ENCODE measurements at places on chromosomes 4 and X. TPM values are rescaled to one million over a fixed set of nuclear protein-coding genes. Genes with fewer than 3 reads are reported as not detected.

DNA sequence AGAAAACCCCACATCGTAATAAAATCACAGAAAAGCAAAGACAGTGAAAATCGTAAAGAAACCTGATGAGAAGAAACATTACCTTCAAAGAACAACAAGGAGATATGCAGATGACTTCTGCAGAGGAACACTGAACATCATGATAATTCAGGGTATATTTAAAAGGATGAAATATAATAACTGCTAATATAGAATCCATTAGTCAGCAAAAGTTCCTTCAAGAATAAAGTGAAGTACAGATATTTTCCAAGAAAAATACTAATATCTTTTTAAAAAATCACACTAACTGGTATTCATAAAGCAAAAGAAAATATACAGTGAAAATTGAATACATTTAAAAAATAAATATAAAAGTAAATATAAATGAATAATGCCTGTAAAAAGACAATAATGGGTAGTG lies 176.3 kb upstream of the VEGFC start:
- no peak for DNase-seq
- no peak overlapping the region for H3K4me3 ChIP-seq
- H3K36me3 ChIP-seq: no peaks in the 10 kb centered on the region
- H3K4me1 ChIP-seq: no peaks in the 10 kb centered on the region
- no peak overlapping the region for H3K27ac ChIP-seq

DNA sequence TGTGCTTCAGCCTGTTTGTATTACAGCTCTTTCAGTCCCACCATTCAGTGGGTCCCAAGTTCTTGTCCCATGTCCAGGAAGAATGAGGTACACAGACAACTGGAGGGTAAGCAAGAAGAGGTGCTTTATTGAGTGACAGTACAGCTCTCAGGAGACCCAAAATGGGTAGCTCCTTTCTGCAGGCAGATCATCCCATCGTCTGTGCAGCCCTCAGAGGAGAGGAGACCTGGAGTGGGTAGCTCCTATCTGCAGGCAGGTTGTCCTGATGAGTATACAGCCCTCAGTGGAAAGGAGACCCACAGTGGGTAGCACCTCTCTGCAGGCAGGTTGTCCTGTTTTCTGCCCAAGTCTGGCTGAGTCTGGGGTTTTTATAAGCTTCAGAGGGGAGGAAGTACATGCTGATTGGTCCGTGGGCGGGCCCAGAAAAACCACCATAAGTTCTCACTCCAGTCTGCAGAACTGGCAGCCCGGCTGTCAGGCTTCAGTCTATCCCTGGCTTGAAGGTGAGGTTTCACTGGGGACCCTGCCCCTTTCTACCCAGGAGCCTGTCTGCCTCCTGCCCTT lies 18.0 kb downstream of the GRK4 start:
- DNase-seq: no peak
- H3K36me3 ChIP-seq: no peaks in the 10 kb centered on the region
- no peak overlapping the region for H3K27ac ChIP-seq
- H3K4me1 ChIP-seq: no peaks in the 10 kb centered on the region
- H3K4me3 ChIP-seq: no peak overlapping the region
- H3K27me3 ChIP-seq: peaks cover 5% of the 10 kb centered on the region

DNA sequence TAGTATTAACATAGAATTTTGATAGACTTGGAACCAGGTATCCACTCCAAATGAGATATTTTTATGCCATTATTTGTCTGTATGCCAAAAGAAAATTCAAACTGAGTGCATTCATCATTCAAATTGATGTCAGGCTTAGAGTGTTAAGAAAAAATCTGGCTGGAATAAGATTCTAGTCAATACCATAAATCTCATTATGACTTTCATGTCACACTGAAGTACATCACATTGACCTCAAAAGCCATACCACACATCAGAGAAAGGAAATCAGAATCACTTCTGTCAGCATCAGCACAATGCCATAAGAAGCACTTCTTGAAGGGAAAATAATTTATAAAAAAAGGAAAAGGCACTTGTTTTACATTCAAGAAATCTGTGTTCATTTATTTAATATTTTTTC lies 119.0 kb upstream of the BMP3 start:
- peaks cover 2% of the 10 kb centered on the region for H3K4me1 ChIP-seq
- H3K4me3 ChIP-seq: no peak overlapping the region
- peaks cover 2% of the 10 kb centered on the region for H3K27me3 ChIP-seq
- H3K27ac ChIP-seq: no peak overlapping the region
- no peaks in the 10 kb centered on the region for H3K36me3 ChIP-seq

MGAT4D gene
- not detected for total RNA-seq

- no peaks in the 10 kb centered on the region for H3K27me3 ChIP-seq
- DNase-seq: no peak
- H3K4me1 ChIP-seq: no peaks in the 10 kb centered on the region
- no peaks in the 10 kb centered on the region for H3K36me3 ChIP-seq
- no peak overlapping the region for H3K27ac ChIP-seq
- H3K4me3 ChIP-seq: no peak overlapping the region
Measured at GRCh38 chr4:90495211-90495610, 368.0 kb downstream of the CCSER1 start.

DNA sequence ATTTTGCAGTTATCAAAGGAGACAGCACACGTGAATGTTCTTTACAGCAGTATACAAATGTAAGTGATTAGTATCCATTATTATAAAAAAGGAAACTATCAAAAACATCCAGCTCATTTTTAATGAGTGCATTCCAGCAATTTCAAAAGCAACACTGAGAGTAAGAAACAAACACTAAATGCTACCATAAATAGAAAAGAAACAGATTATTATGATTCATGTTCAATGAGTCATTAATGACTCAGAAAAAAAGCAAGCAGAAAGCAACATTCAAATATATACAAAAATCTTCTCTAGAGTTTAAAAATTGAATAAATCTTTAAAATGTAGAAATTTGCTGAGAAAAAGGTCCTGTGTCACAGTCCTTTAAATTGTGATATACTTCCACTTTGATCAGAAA lies 346.5 kb upstream of the FMR1 start:
- no peak overlapping the region for H3K4me3 ChIP-seq
- no peaks in the 10 kb centered on the region for H3K36me3 ChIP-seq
- H3K27me3 ChIP-seq: no peaks in the 10 kb centered on the region
- no peak for DNase-seq

- no peaks in the 10 kb centered on the region for H3K4me1 ChIP-seq
- no peak overlapping the region for H3K27ac ChIP-seq
- peaks cover 40% of the 10 kb centered on the region for H3K27me3 ChIP-seq
- no peaks in the 10 kb centered on the region for H3K36me3 ChIP-seq
- H3K4me3 ChIP-seq: no peak overlapping the region
Measured at GRCh38 chr4:7198440-7199128, 6.2 kb downstream of the SORCS2 start.

CHRDL1 gene
- not detected for total RNA-seq

DNA sequence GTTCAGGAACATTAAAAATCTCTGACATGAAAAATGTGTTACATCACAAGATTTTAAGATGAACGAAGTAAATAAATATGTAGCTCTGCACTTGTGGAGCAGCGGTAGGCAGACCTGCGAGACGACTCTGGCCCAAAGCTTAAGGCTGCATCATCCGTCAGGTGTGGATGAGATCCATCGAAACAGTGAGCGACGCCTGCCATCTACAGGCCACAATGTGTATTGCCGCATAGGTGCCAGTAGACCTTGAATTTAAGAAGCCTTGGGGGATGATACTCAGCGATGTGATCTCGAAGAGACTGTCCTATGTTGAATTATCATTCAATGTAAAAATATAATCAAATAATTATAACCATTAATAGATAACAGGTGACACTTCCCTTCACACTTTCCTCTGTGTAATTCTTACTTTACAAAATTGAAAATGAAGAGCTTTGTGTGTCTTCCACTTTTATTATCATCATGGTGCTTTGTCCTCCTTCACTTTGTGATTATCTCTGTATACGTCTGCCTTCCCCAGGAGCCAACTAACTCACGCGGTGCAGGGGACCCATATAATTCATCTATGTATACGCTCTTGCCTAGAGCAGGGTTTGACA lies 851.0 kb downstream of the RAB28 start:
- H3K4me1 ChIP-seq: no peaks in the 10 kb centered on the region
- H3K36me3 ChIP-seq: no peaks in the 10 kb centered on the region
- H3K27me3 ChIP-seq: peaks cover 11% of the 10 kb centered on the region
- DNase-seq: peak; percentile 87
- H3K27ac ChIP-seq: no peak overlapping the region

GRCh38 chr4:16278178-16278577 lies 51.9 kb upstream of the TAPT1 start:
- H3K27ac ChIP-seq: no peak overlapping the region
- no peaks in the 10 kb centered on the region for H3K36me3 ChIP-seq
- H3K27me3 ChIP-seq: peaks cover 1% of the 10 kb centered on the region
- DNase-seq: no peak
- no peak overlapping the region for H3K4me3 ChIP-seq
- no peaks in the 10 kb centered on the region for H3K4me1 ChIP-seq

GRCh38 chr4:177596035-177596434 lies 153.8 kb upstream of the AGA start:
- H3K27ac ChIP-seq: no peak overlapping the region
- no peak overlapping the region for H3K4me3 ChIP-seq
- H3K27me3 ChIP-seq: no peaks in the 10 kb centered on the region
- peaks cover 3% of the 10 kb centered on the region for H3K4me1 ChIP-seq

- H3K4me1 ChIP-seq: peaks cover 3% of the 10 kb centered on the region
- H3K36me3 ChIP-seq: peaks cover 14% of the 10 kb centered on the region
- H3K4me3 ChIP-seq: no peak overlapping the region
- no peak for DNase-seq
Measured at GRCh38 chr4:105719204-105719603, 10.6 kb downstream of the GSTCD start.

DNA sequence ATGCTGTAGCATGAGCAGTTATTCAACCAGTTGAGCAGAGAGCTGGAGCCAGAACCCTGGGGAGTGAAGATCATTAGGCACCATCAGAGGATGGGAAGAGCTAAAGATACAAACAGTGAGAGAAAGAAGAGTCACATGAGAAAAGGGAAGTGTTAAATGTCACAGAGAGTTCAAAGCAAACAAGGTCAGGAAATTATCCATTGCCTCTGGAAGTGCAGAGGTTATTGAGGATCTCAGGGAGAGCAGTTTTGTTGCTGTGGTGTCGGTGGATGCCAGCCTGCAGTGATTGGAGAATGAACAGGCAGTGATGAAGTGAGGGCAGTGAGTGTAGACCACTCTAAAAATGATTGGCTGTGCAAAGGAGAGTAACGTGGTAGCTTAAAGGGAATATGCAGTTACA lies 17.7 kb downstream of the SPARCL1 start:
- no peaks in the 10 kb centered on the region for H3K36me3 ChIP-seq
- no peaks in the 10 kb centered on the region for H3K4me1 ChIP-seq
- H3K27ac ChIP-seq: no peak overlapping the region

NPY1R gene
- not detected for total RNA-seq

ARAF gene
- 59.2 TPM for total RNA-seq

DNA sequence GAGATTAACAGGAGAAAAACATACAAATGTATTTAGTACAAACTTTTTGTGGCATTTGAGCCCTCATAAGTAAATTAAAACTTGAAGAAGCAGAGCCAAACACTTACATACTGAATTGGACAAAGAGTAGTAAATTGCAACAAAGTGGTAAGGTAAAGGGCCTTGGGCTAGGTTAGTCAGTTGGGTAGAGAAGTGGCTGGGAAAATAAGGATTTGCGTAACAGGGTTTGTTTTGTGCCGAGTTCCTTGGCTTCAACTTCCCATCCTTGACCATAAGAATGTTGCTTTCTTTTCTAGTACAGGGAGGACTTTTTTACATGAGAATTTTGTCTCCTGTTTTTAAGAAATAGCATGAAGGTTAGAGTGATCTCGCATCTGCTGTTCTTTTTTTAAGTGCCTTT lies 33.3 kb upstream of the DSPP start:
- H3K27ac ChIP-seq: no peak overlapping the region
- H3K4me1 ChIP-seq: peaks cover 1% of the 10 kb centered on the region
- H3K4me3 ChIP-seq: no peak overlapping the region
- DNase-seq: no peak
- H3K36me3 ChIP-seq: no peaks in the 10 kb centered on the region

CLTRN gene
- 0.61 TPM for total RNA-seq

- peaks cover 3% of the 10 kb centered on the region for H3K4me1 ChIP-seq
- DNase-seq: no peak
- no peak overlapping the region for H3K4me3 ChIP-seq
- no peaks in the 10 kb centered on the region for H3K36me3 ChIP-seq
Measured at GRCh38 chrX:51182545-51182944, 150.1 kb upstream of the NUDT10 start.

CDX4 gene
- not detected for total RNA-seq

DNA sequence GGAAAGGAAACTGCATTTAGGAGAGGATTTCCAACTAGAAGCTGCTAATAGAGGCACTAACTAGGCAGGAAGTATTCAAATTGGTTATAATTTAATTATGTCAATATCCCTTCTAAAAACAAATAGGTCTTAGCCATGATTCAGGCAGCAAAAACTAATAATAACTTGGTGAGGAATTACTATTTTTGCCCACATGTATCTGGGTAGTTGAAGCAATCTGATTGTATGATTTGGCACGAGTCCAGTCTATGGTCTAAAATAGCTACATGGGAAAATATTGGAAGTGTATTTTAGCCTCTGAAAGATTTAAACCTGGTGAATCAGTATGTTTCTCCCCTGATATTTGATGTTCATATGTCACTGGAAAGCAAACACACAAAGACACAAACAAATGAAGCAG lies 62.2 kb downstream of the MFAP3L start:
- DNase-seq: no peak
- H3K27me3 ChIP-seq: peaks cover 11% of the 10 kb centered on the region
- no peak overlapping the region for H3K27ac ChIP-seq

GRCh38 chr4:114046331-114046730 lies 66.9 kb upstream of the ARSJ start:
- no peak overlapping the region for H3K4me3 ChIP-seq
- H3K36me3 ChIP-seq: no peaks in the 10 kb centered on the region
- H3K27me3 ChIP-seq: no peaks in the 10 kb centered on the region
- no peak overlapping the region for H3K27ac ChIP-seq
- DNase-seq: no peak

TEX13D gene
- total RNA-seq: not detected

- peaks cover 78% of the 10 kb centered on the region for H3K4me1 ChIP-seq
- H3K27ac ChIP-seq: peak overlapping the region; percentile 94
- peak; percentile 64 for DNase-seq
- peaks cover 8% of the 10 kb centered on the region for H3K36me3 ChIP-seq
- no peaks in the 10 kb centered on the region for H3K27me3 ChIP-seq
- H3K4me3 ChIP-seq: peak overlapping the region; percentile 89
Measured at GRCh38 chr4:98657531-98658286, 702 bp downstream of the TSPAN5 start.

SLC25A4 gene
- 4.2 TPM for total RNA-seq

- no peaks in the 10 kb centered on the region for H3K27me3 ChIP-seq
- H3K27ac ChIP-seq: no peak overlapping the region
- no peak overlapping the region for H3K4me3 ChIP-seq
- H3K36me3 ChIP-seq: no peaks in the 10 kb centered on the region
Measured at GRCh38 chrX:153495903-153496589, 1.3 kb downstream of the BGN start.

- H3K4me1 ChIP-seq: no peaks in the 10 kb centered on the region
- no peak for DNase-seq
- H3K27me3 ChIP-seq: peaks cover 5% of the 10 kb centered on the region
- H3K4me3 ChIP-seq: no peak overlapping the region
- H3K27ac ChIP-seq: no peak overlapping the region
Measured at GRCh38 chr4:86530183-86530582, 63.9 kb upstream of the PTPN13 start.
